HFFc6 (cell line): ENCODE measurements at places on chromosomes 5 and 9.

GRCh38 chr5:32100691-32101302, 73.3 kb downstream of the GOLPH3 start:
- no peak for DNase-seq

DNA sequence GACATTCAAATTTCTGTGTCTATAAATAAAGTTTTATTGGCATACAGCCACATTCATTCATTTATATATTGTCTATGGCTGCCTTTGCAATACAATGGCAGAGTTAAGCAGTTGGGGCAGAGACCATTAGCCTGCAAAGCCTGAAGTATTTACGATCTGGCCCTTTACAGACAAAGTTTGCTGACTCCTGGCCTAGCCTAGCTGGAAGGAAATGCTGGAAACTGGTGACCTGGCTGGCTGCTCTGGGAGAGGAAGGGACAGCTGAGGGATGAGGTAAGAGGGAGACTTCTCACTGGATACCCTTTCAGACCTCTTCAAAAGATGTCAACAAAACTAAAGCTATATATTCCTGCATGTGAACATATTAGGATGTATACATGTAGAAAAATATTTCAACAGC, 66.0 kb upstream of the PPARGC1B start:
- DNase-seq: no peak

DNA sequence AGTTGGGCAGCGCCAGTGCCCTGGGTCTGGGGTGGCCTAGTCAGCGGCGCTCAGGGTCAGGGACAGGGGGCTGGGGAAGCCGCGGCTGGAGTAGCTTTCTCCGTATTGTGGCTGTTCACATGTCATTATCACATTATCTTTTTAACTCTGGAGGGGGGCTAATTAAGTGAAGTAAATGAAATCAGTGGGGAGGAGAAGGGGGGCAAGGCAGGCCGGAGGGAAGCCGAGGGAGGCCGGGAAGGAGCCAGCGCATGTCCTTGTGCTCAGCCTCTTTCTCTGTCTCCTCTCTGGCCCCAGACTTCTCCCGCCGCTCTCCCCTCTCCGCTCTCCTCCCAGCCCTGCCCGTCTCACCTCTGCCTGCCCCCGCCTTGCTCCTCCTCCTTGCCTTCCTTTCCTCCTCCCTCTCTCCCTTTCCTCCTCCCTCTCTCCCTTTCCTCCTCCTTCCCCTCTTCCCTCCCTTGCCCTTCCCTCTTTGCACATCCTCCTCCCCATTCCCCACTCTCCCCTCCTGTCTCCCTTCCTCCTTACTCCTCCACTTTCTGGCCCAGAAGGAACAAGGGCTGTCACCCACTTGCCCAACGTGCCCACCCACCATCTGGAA, 38.7 kb downstream of the ASS1 start:
- no peak for DNase-seq

GRCh38 chr5:68460147-68460798, 244.7 kb downstream of the PIK3R1 start:
- peak; percentile 62 for DNase-seq

DNA sequence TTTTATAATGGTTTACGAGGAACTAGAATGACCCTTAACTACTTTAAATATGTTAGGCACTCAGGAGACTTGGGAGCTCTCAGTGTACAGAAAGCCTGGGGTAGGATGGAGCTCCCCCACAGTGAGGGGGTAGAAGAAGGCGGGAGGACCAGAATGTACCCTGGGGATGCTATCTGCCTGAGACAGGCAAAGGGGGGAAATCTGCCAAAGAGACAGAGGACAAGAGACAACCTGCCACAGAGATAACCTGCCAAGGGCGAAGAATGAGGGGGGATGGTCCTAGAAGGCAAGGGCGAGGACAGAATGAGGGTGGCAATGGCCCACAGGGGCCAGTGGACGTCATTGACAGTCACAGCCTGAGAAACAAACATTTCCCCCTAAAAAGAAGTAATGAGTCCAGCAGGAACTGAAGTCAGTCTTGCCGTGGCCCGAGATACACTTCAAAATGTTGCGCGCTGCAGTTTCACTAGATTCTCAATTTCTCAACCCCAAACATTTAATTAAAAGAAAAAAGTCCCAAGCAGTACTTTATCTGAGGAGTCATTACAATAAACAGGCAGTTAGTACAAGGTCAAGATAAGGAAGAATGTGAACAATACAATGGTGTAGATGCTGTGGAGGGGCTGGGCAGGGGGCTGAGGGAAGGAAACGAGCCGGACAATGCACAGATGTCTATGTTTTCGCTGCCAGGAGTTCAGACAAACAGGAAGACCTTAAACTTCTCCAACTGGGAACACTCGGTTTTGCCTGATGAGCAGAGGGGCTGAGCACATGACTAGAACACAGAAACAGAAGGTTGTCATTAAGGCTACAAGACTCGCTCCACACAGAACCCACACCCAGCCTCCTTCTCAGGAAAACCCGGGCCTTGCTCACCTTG, 125.0 kb downstream of the LHFPL2 start:
- DNase-seq: no peak

DNA sequence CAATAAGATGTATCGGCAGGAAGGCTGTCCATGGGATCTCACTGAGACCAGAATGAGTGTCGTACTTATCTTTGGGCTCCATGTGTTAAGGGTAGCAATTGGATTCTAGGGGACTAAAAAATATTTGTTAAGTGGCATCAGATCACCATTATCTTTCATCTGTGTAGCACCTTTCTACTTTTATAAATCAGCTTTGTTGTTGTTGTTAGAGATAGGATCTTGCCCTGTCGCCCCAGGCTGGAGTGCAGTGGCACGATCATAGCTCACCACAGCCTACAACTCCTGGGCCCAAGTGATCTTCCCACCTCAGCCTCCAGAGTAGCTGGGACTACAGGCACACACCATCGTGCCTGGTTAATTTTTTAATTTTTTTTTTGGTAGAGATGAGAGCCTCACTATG, 220.5 kb downstream of the SMARCA2 start:
- DNase-seq: no peak

- no peak for DNase-seq
These were observed 7.5 kb upstream of the PAM start for GRCh38 chr5:102747386-102748166.

DNA sequence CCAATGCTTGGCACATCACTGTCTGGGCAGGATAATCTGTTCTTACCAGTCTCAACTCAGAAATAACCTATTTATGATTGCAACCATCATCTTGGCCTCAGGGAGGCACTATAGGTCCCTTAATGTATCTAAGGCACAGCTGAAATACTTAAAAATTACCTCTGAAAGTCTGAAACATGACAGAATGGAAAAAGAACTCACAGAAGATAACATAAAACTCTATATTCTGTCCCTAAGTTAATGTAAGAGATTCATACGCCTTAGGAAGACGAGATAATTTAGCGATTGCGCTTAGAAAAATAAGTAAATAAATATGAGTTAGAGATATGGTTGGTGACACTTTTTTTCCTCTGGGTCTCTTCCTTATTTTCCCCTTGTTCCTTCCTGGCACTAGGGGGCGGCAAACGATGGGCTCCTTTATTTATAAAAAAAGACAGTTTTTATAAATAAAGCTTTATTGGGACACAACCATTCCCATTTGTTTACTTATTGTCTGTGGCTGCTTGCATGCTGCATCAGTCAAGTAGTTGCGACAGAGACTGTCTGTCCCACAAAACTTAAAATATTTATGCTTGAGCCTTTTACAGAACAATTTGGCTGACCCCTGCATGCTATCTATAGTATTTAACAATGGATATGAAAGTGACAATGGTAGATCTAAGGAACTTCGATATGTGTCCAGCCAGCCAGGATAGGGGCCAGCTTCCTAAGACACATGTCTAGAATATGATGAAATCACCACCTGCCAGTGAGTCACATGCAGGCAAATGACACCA, 79.6 kb downstream of the PDE4D start:
- peak; percentile 58 for DNase-seq

DNA sequence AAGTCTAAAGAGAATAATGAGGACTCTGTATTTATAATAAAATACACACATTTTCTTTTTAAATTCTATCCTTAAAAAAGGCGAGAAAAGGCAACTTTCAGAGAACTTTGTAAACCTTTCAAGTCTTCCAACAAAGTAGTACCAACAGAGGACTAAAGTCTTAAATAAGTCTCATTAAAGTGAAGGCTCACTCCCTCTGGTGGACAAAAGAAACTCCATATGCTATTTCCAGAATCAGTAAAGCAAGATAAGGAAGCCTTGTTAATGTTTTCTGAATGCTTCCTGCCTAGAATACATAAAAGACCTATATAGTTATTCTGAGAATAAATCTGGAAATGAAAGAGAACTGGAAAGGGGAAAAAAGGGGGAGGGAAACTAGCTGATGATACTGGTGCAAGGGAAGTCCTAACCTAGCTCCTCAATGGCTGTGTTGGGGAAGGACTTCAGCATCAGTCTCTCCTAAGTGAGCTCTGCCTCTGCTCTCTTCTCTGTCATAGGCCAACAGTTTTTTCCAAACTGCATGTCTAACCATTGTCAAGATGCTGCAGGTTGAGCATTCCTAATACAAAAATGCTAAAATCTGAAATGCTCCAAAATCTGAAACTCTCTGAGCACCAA, 7.2 kb downstream of the HMGCS1 start:
- DNase-seq: peak; percentile 59

DNA sequence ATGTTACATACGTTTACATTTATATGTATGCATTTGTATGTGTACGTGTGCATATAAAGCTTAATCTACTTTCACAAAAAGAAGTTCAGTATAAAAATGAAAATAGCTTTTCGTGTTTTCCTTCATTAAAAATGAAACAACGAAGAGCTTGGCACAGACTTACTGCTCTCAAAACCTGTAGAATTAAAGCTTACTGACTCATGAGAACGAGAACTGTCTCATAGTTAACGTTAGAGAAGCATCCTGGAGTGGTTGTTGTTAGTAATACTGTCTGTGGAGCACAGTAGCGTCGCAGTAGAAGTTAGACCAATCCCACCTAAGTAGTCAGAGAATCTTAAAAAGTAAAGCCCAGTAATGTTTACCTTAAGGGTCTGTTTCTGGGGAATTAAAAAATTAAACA, 1.3 kb downstream of the MAT2B start:
- peak; percentile 50 for DNase-seq

DNA sequence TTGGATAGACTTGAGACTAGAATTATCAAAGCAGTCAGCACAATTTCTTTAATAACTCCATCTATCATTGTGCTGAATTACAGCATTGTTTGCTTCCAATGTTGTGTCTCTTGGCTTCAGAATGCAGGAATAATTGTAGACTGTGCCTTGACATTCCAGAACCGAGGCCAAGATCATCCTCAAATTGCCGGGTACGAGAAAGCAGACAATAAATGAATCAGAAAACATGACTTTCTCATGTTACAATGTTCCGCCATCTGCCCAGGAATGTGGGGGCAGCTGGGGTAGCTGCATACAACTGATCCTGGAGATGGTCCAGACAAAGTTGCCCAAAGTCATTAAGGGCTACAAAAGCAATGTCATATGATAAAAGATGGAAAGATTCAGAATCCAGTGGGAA, 206.2 kb upstream of the SGCD start:
- no peak for DNase-seq

DNA sequence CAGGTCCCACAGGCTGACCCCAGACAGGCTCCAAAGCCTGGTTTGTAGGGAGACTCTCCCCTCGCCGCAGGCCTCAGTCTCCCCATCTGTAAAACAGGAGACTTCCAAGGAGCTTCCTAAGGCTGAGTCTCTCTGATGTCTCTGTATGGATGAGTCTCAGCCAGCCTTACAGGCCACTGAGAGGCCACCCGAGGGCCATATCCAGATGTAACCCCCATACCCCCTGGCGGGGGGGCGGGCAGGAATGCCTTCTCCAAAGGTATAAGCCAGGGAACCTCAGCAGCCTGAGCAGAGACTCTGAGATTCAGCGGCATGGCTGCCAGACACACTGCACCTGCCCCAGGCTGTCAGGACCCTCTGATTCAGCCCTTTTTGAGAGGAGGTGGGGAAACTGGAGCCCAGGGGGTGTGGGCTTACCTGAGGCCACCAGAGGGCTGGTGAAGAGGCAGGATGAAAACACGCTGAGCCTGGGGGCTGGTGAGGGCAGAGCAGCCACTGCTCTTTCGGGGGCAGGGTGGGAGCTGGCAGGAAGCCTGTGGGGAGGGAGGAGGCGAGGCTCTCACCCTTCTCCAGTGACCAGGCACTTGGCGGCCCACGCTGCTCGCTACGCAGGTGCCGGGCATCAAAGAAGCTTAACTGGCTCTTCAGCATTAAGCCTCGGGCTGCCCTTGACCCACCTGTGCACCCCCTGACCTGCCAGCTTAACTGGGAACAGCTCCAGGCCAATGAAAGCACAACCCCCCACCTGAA, 5.5 kb upstream of the SUSD3 start:
- no peak for DNase-seq

DNA sequence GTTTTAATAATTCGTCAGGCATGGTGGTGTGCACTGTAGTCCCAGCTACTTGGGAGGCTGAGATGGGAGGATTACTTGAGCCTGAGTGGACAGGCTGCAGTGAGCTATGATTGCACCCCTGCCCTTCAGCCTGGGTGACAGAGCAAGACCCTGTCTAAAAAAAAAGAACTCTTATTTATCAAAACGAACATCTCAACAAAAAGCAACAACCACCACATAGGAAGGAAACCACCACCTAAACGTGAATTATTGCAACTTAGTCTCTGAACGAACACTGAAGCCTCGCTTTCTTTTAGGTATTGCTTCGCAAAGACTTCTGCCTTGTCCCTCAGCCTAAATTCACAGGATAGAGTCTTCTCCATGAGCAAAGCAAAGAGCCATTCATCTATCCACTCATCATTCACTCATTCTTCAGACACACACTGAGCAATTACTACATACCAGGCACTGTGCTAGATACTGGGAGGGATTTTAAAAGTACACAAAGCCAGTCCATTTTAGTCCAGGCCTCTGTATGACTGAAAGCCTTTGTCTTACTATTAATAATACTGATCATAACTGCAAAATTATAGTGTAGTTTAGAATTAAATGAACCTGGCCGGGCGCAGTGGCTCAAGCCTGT, 57.4 kb downstream of the THBS4 start:
- DNase-seq: no peak

- no peak for DNase-seq
These were observed 334.2 kb downstream of the PDE4D start for GRCh38 chr5:59559323-59559722.

- DNase-seq: no peak
These were observed 48.2 kb downstream of the XRCC4 start for GRCh38 chr5:83125560-83125959.

GRCh38 chr9:128160603-128160987, 530 bp downstream of the BBLN start:
- DNase-seq: peak; percentile 8

GRCh38 chr9:113734826-113735225, 141.3 kb upstream of the ZNF618 start:
- DNase-seq: no peak

- no peak for DNase-seq
These were observed 1.9 kb downstream of the GPBP1 start for GRCh38 chr5:57175551-57176309.
